ENCODE measurements at places on chromosomes 16 and 17.

DNA sequence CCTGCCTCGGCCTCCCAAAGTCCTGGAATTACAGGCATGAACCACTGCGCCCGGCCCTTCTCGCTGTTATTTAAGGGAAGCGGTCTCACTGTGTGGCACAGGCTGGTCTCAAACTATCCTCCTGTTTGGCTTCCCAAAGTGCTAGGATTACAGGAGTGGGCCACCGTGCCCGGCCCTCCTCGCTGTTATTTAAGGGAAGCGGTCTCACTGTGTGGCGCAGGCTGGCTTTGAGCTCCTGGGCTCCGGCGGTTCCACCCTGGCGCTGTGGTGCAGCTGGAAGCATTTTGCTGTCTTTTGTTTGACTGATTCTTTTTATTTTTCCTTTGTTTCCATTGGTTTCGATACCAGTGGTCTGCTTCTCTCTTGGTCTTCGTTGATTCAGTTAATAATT lies 40.7 kb downstream of the FOXK2 start:
- no peak for DNase-seq

GRCh38 chr17:63480826-63481487 lies 4.1 kb downstream of the ACE start:
- no peak for DNase-seq

GRCh38 chr17:82729479-82730260 lies 5.7 kb upstream of the FN3K start:
- DNase-seq = no peak

DNA sequence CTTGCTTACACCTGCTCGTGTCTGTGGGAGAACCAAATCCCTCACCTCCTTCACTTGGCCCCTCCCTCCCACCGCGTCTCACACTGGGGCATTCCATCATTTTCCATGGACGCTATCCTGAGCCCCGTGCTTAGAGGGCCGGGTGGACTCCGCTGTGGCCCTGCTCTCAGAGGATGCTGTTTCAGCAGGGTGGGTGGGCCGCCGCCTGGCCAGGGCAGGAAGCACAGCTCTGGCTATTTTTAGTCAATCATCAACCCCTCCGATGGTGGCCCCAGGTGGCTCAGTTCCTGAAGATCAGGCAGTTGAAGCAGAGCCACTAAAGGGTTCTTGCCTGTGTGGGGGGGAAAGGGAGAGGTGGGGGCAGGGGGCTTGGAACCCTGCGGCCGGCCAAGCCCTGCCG lies 230.3 kb downstream of the ENGASE start:
- no peak for DNase-seq

All from PC-3 (cell line).